ENCODE measurements at places on chromosomes 16 and 17.

GRCh38 chr17:76000755-76001521 lies at the start of gene CDK3:
Gene CDK3, plus strand, starts transcription at chr17:76000855. Its CDS starts 571 bp downstream, at chr17:76001426.
- DNase-seq = no peak

GRCh38 chr17:67511012-67511411 lies 133.9 kb downstream of the PITPNC1 start:
- no peak for DNase-seq

- no peak for DNase-seq
These were observed 919.2 kb upstream of the SOX9 start for GRCh38 chr17:71201639-71202038.

- DNase-seq = peak; percentile 2
These were observed 10.2 kb upstream of the KRT20 start for GRCh38 chr17:40895106-40895730.

GRCh38 chr17:74212209-74212912 lies 1.0 kb upstream of the TTYH2 start:
- DNase-seq = no peak

- DNase-seq = no peak
These were observed 86.3 kb downstream of the DYNLRB2 start for GRCh38 chr16:80627108-80627507.

- DNase-seq = no peak
These were observed 69.6 kb downstream of the BCAS3 start for GRCh38 chr17:60747069-60747808.

DNA sequence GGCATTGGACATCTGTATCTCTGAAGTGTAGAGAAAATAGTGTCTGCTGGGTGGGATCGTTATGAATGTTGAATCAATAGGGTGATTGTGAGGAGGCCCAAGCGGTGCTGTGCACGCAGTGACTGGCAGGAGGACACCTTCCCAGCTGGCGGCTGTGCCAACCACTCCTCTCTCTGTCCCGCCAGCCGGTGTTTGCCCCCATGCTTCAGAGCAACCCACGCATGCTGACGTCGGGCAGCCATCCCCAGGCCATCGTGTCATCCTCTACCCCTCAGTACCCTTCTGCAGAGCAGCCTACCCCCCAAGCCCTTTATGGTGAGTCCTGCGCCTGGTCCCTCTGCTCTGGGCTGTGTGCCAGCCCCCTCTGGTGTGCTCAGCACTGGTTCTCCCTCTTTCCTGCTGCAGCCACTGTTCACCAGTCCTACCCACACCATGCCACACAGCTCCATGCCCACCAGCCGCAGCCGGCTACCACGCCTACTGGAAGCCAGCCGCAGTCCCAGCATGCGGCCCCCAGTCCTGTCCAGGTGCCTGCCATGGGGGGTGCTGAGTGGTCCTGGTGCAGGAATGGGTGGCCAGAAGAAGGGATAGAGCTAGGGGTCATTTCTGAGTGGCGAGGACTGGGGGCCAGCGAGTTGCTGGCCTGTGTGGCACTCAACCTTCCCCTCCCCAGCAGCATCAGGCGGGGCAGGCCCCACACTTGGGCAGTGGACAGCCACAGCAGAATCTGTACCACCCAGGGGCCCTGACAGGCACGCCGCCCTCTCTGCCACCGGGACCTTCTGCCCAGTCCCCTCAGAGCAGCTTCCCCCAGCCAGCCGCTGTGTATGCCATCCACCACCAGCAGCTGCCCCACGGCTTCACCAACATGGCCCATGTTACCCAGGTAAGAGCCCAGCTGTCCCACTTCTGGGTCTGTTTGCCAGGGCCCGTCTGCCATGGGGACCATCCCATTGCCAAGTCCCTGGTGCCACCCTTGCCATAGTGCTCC lies 11.0 kb downstream of the TUFM start:
- DNase-seq = no peak

DNA sequence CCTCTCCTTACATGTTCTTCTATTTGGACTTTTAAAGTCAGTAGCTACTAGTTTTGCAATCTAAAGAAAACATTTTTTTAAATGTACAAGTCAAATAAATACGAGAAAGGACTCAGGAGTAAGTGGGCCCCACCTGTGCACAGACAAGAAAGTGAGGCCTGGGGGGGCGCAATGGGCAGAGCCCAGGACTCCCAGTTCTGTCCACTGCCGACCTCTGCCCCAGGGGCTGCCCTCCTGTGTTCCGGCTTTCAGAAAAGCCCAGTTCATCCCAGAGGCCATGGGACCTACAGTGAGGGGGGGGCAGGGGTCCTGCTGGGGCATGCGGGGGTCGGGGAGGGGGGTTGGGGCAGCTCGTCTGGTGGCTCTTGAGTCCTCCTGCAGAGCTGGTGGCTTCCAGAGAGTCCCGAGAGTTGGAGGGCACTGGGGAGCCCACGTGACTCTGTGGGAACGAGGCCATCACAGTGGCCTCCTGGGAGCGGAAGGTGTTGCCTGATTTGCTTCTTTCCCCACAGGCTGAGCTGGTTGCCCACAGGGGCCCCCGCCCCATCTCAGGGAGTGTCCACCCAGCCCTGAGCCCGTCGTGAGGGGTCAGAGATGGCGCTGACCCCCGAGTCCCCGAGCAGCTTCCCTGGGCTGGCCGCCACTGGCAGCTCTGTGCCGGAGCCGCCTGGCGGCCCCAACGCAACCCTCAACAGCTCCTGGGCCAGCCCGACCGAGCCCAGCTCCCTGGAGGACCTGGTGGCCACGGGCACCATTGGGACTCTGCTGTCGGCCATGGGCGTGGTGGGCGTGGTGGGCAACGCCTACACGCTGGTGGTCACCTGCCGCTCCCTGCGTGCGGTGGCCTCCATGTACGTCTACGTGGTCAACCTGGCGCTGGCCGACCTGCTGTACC lies 2.4 kb downstream of the UTS2R start:
- DNase-seq = no peak

DNA sequence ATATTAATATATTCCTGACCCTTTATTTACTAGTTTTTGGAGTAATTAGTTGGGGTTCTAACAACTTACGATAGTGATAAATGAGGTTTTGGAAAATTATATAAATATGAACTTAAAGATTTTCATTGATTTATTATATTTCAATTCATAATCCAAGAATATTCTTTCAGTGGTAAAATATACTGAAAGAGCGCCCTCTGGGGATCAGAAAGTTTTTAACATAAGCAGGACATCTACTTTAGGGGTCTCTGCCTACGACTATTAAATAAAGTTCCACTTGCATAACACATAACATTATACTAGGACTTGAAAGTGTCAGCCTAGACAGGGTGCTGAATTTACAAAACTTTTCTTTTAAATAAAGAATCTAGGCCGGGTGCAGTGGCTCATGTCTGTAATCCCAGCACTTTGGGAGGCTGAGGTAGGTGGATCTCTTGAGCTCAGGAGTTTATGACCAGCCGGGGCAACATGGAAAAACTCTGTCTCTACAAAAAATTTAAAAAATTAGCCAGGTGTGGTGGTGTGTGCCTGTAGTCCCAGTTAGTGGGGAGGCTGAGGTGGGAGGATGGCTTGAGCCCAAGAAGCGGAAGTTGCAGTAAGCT lies 15.6 kb downstream of the RFWD3 start:
- DNase-seq = peak; percentile 38

DNA sequence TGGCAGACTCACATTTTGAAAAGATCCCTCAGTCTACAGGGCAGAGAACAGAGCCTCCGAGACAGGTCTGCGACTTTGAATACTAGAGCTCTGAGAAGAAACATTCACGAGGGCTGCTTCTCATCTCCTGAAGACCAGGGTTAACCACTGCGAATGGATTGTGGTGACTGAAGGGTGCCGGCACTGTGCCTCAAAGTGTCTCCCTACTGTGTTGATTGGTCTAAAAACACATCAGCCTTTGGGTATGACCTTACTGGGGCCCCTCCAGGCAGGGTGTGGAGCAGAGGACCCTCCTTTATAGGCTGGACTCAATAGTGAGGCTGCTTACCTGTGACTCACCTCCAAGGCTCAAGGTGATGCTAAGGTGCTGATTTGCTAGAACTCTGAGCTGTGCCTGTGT lies 2.6 kb upstream of the LGALS9 start:
- no peak for DNase-seq

DNA sequence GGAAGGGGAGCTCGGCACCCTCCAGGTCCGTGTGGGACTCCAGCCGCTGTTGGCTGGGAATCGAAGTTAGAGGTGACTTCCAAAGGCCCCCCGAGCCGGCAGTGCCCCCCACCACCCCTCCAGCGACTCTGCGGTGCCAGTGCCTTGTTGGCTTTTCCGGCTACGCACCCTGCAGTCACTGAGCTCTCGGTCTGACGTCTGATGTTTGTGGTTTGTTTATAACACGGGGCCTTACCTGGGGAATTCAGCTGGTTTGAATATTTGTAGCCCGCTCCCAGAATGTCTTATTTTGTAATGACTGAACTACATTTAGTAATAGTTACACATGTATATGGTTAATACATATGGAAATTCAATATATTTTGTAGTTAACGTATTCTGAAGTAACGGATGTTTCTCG lies 7.1 kb upstream of the BAIAP3 start:
- no peak for DNase-seq

DNA sequence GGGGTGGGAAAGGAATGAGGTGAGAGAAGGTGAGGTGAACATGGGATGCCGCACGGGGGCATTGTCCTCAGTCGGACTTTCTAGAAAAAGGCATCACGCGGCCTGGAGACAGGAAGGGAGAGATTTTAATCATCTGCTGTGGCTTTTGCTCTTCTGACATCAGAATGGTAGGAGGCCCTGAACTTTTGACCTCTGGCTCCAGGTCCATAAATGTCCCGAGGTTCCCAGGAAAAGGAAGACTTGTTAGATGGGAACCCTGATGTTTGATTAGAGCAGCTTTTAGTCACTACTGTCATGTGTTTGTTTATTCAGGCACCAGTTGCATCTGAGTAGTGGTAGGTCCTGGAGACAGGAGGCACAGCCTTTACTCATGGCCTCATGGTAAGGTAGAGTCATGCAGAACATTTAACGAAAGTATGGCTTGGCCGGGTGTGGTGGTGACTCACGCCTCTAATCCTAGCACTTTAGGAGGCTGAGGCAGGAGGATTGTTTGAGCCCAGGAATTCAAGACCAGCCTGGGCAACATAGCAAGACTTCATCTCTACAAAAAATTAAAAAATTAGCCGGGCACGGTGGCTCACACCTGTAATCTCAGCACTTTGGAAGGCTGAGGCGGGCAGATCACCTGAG lies 203.1 kb downstream of the MSI2 start:
- peak; percentile 45 for DNase-seq

- no peak for DNase-seq
These were observed 75.8 kb upstream of the CNTNAP4 start for GRCh38 chr16:76201385-76201784.

DNA sequence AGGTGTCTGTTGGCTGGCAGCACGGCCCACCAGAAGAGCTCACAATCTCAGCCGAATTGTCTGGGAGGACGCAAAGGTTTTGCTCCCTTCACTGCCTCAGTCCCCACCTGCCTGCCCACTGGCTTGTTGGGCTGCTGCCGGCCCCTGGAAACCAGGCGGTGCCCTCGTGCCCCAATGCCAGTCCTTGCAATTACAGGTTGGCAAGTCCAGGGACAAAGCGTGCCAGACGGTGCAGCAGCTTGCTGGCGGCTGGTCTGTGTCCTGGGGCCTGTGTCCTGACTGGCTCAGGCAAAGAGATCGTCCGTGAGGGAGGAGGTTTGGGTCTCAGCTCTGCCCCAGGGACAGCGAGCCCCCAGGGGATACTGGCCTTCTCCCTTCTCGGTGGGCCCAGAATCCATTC lies 24.6 kb upstream of the SPNS2 start:
- no peak for DNase-seq

DNA sequence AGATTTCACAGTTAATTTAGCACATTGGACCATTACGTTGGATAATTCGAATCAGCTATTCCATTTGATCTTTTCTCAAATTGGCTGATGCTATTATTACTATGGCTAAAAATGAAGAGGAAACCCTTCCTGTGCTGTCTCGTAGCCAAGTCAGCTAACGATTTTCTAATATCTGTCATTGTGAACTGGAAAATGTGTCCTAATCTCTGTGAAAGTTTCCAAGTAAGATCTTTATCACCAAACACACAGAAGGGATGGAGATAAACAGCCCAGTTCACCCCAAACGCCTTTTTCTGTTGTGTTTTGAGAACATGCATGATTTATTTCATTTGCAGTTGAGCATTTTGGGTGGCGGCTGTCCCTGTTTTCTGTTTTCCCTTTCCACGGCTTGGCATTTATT lies 312.8 kb downstream of the FOXL1 start:
- no peak for DNase-seq

GRCh38 chr17:6641247-6641863 lies 495 bp downstream of the TXNDC17 start:
- no peak for DNase-seq

GRCh38 chr17:41977991-41978390 lies 11.4 kb downstream of the CNP start:
- DNase-seq = no peak

- DNase-seq = no peak
These were observed 6.7 kb downstream of the IL4R start for GRCh38 chr16:27320261-27321012.

GRCh38 chr17:72935984-72936383 lies 156.5 kb downstream of the SLC39A11 start:
- no peak for DNase-seq

GRCh38 chr16:3401719-3402397 lies 843 bp downstream of the ZNF174 start:
- DNase-seq = peak; percentile 22

GRCh38 chr17:47423406-47424295 lies 99.9 kb downstream of the EFCAB13 start:
- peak; percentile 56 for DNase-seq

DNA sequence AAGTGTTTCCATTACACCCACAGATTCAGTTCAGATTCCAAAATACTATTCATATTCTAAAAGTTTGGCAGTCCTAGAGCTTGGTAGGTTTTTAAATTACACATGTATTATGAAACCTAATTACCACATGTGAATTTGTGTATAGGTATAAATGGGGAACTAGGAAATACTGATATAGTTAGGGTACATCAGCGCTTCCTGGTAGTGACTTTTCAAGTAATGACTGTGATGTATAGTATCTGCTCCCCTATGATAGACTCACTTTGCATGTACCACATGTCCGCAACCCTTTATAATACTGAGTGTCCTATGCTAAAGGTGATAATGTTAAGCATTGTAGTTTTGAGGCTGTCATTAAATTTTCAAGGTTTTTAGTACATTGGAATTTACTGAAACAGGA lies 22.9 kb downstream of the CDK12 start:
- DNase-seq = no peak

- DNase-seq = peak; percentile 69
These were observed 5.8 kb downstream of the TMEM231 start for GRCh38 chr16:75550211-75550662.

- no peak for DNase-seq
These were observed 96.8 kb downstream of the PGS1 start for GRCh38 chr17:78475211-78475610.

GRCh38 chr16:28313587-28313986 lies 21.3 kb downstream of the SBK1 start:
- DNase-seq = no peak

GRCh38 chr17:80632046-80632581 lies 87.5 kb downstream of the RPTOR start:
- DNase-seq = no peak

DNA sequence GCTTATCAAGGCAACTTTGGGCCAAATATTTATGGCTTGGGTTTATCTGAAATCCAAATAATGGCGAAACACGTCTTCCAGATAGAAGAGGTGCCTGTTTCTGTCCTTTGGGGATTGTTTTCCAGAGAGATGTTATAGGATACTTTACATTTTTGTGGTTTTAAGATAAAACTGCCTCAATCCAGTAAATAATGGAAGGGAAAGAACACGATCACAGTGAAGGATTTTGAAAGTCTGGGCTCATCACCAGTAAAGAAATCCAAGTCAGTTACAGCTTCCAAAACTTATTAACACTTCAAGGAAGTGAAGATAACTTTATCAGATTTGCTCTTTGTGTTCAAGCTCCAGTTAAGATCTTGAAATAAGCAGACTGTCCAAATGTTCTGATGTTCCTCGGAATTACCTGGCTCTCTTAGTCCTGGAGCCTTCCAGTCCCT lies 30.1 kb downstream of the DNAH2 start:
- DNase-seq = no peak
